T-cell (primary cell): ENCODE measurements at places on chromosomes 2 and 18. TPM values are rescaled to one million over a fixed set of nuclear protein-coding genes. Genes with fewer than 3 reads are reported as not detected.
A peak's percentile ranks its signal among the peaks of the same experiment; 100 is the strongest.

RRM2 gene
- total RNA-seq = 2.6 TPM

DNA sequence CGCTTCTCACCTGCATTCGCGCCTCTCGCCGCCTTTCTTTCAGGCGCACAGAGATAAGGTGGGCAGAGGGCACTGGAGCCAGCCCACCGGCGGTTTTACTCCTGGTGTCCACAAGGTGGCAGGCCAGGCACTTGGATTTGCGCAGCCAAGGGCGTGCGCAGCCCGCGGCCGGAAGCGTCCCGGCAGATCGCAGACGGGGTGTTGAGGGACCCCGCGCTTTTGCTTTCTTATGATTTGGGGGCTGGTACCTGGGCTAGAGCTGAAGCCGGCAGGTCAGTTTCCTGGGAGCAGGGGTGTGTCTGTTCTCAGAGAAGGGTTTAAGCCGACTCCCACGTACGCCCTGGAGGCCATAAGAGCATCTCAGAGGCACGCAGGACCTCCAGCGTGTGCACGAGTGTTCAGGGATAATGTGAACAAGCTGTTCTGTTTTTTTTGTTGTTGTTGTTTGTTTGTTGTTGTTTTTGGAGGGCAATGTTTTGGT lies 305.6 kb upstream of the CXCR4 start:
- peak; percentile 80 for DNase-seq

IL36G gene
- total RNA-seq = not detected

DNA sequence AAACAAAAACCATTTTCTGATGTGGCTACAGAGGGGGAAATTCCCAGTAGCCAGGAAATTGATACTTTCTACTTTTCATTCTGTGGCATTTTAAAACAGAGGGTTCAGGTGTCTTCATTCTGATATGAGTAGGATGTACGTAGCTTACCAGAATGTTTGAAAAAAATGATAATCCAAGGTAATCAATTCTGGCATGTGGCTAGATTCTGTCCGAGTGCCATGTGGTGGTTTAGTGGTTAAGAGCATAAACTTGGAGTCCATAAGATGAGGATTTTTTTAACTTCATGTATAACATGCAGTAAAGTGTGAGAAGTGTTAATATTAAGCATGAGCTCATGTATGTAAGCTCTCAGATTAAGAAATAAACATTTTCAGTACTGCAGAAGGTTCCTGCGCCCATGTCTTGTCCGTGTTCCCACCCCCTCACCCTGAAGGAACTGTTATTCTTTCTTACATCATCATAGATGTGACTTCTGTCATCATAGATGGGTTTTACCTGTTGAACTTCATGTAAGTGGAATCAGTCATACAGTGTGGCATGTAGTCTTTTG lies 4.5 kb downstream of the B3GNT2 start:
- DNase-seq = no peak

- DNase-seq = no peak
Measured at GRCh38 chr2:84823229-84823628, 57.7 kb downstream of the TRABD2A start.

DSC2 gene
- not detected for total RNA-seq

DNA sequence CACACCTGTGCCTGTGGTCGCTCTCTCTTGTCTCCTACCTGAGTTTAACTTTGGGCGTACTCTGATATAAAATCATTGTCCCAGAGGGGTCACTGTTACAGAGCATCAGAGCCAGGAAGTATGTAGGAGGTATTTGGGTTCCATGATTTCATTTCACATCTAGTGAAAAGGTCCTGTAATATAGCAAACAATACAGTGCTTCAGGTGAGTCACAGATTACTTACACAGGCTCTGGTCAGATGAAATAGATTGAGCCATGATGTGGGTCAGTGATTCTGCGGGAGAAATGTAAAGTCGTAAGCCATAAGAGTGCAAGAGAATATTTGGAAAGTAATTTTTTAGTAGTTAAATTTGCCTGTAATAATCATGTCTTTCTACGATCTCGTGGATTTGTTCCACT lies 70.2 kb downstream of the SOCS6 start:
- no peak for DNase-seq

CXCR1 gene
- total RNA-seq = 0.25 TPM

MAP3K19 gene
- total RNA-seq = not detected

- DNase-seq = no peak
Measured at GRCh38 chr2:86147793-86148192, 41.8 kb downstream of the PTCD3 start.

DNA sequence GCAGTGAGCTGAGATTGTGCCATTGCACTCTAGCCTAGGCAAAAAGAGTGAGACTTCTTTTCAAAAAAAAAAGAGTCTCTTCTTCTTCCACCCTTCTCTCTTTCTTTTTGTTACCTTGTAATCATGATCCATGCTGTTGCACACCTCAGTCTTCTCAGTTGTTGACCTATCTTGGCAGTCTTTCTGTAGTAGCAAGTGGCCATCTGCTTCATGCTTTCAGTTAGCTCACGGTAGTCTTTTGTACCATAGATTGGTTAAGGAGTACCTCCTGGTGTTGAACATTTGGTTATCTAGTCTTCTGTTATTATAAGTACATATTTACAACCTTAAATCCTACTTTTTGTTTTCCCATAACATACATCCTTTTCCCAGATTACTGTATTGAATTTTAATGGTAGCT lies 3.1 kb downstream of the GORASP2 start:
- DNase-seq = no peak

RBM45 gene
- total RNA-seq = 12.7 TPM

GRCh38 chr18:47830772-47831171 lies 99.7 kb downstream of the SMAD2 start:
- no peak for DNase-seq

WDPCP gene
- 18.6 TPM for total RNA-seq

GRCh38 chr2:105553538-105554196 lies 154.8 kb upstream of the FHL2 start:
- DNase-seq = no peak

- no peak for DNase-seq
Measured at GRCh38 chr2:54546923-54547720, 91.0 kb downstream of the SPTBN1 start.

DNA sequence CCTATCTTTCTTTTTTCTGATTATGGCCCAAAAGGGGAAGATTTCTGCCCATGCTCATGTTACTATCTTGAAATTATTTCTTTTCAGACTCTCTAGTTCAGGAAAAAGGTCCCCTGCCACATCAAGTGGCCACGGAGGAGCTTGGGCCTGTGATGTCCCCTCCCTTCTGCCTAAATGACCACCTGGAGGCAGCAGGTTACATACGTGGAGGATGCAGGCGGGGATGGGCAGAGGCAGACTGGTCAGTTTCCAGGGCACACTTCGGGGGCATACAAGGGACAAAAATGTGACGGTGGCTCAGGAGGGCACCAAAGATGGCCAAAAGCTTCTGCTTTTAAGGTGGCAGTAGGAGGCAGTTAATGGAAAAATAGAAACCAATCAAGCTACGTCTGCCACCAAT lies 30.7 kb upstream of the STEAP3 start:
- no peak for DNase-seq

DNA sequence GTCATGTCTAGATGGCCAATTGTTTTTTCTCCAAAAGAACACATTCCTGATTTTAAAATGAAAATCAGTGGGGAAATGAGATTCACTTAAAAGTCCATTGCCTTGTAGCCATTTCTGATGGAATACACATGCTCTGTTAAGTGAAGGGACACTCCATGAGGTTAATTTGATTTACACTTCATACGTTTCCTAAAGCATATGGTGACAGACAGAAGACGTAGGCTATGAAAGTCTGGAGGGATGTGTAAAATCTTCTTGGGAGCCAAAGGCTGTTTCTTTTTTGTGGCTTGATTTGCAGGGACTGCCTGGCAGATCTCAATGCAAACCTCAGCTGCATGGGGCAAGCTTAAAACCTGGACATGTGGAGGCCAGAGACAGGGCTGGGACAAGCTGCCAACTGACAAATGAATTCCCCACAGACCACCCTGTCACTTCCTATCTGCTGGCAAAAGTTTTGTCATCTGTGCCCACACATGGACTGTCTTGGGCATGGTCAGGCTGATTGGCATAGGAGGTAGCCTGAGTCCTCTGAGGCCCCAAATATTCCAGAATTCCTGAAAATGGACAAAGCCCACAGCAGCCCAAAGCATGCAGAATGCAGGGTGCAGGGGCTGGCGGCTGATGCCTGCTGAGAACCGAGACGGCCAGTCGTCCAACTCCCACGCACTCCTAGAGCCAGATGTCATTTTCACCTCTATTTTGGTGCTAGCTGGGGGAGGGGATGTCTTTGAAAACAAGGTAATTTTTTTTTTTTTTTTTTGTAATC lies 73.9 kb downstream of the SDC1 start:
- DNase-seq = no peak

DNA sequence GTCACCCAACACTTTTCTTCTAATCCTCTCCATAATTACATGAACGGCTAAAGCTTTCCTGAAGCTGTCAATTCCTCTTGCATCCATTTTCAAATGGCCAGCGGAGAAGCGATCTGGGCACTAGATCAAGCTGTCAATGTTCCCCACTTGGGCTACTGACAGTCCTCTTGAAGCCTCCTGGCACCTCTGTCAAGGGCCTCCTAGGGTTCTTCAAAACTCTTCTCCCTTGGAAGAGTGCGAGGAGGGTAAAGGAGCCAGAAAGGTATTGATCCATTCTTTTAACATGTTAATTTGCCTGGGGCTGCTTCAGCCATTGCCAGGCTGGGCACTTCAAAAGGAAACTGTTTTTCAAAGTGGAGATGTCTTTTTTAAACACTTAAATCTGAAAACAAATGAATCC lies 19.8 kb downstream of the EPHA4 start:
- DNase-seq = no peak

DNA sequence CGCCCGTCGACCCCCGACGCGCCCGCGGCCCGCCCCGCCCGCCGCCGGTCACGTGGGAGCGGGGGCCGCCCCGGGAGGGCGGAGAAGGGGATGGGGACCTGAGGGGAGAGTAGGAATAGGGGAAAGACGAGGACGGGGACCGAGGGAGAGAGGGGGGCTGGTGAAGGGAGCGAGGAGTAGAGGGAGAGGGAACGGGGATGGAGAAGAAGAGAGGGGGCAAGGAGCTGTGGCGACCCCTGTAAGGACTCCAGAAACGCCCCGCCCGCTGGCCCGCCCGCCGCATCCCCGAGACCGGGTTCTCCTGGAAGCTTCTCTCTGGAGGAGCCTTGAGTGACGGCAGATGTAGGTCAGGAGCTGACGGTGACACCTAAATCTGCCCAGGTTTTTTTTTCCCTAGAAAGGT lies 615 bp downstream of the ADNP2 start:
- DNase-seq = peak; percentile 47

GRCh38 chr2:240137596-240138253 lies 1.6 kb upstream of the COPS9 start:
- peak; percentile 17 for DNase-seq

RNF181 gene
- total RNA-seq = 51.3 TPM

DNA sequence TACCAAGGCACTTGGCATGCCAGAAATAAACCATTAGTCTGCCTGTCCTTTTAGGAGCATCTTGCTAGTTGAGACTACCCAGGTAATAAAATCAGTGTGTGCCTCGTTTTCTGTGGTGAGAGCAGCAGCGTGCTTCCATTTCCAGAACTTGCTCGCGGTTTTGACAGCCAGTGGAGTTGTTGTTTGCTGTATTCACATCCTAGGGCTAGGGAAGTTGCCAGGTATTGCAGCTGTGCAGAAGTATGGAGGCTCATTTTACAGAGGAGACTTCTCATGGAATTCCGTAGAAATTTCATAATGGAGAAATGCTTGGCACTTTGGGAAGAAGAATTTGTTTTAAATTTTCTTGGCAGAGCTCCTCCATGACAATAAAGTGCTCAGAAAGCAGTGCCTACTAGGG lies 1355.1 kb upstream of the ZEB2 start:
- no peak for DNase-seq

DNA sequence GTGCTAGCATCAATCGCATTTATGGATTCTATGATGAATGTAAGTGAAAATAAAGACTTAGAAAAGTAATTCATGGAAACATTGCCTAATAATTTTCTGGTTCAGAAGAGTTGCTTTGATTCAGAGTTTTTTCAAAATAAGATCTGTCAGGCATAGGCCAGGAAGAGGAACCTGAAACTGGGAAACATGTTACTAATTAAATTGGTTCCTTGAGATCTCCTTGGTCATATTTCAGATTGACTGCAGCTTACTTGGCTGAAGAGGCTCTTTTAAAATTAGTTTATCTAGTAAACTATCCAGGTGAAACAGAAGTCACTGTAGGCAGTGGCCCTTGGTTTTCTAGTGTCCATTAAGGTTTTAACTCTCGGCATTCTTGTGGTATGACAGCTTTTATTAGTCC lies 27.4 kb downstream of the PPP1CB start:
- DNase-seq = no peak

ACSL3 gene
- total RNA-seq = 82.4 TPM

- DNase-seq = no peak
Measured at GRCh38 chr2:20931346-20931745, 108.4 kb upstream of the LDAH start.

ZNF396 gene
- total RNA-seq = 2.4 TPM

DNAJC27 gene
- total RNA-seq = 10.0 TPM

DNA sequence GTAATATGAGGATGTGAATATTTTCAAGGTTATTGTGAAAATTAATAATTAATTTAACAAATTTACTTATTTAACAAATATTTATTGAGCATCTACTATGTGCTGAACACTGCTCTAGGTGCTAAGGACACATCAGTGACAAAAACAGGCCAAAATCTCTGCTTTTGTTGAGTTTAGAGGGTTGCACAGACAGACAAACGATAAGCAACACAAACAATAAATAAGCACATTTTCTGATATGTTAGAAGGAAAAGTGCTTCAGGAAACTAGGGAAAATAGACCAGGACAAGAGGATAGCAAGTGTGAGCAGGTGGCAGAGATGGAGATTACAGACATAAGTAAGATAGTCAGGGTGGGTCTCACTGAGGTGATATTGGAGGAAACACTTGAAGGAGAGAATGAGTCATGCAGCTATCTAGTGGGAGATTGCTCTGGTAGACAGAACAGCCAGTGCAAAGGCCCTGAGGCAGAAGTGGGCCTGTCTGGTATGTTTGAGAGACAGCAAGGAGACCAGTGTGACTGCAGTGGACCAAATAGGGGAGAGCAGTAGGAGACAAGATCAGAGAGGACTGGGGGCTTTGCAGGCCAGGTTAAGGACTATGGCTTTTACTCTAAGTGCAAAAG lies 38.3 kb downstream of the SFXN5 start:
- DNase-seq = no peak

DNA sequence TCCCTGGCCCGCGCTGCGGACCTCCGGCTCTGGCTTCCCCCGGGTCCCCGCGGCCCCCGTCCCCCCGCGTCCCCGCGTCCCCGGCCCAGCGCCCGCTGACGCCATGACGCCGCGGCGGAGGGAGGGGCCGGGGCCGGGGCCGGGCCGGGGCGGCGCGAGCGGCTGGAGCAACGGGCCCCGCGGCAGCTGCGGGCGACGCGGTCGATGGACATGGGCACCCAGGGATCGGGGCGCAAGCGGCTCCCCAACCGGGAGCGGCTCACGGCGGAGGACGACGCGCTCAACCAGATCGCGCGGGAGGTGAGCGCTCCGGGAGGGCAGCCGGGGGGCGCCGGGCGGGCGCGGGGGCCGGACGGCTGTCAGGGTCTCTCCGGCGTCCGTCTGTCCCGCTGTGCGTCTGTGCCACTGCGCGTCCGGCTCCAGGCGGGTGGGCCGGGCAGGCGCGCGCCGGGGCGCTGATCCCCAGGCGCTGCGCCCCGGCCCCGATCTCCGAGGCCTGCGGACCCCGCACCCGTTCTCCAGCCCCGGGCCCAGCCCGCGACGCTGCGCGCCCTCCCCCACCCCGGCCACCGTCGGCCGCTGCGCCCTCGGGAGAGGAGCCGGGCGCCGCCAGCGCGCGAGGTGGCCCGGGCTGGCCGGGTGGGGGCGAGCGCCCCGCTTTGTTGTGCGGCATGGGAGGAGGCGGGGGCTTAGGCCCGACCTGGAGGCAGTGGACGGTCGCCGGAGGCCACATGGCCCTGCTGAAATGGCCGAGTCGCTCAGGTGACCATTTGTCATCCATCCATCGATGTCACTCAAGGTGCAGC lies at the start of gene LRRFIP1:
Gene LRRFIP1, plus strand, starts transcription at position 147 of the 806 bp plus-strand sequence. Its CDS starts 58 bp downstream, at position 205.
- no peak for DNase-seq

LHCGR gene
- total RNA-seq = not detected
